Calu3 (cell line): ENCODE measurements at places on chromosomes 6 and 20.
A peak's percentile ranks its signal among the peaks of the same experiment; 100 is the strongest.

- no peak for DNase-seq
Observed at GRCh38 chr6:135329851-135330803, 149.0 kb downstream of the MYB start.

GRCh38 chr6:160129881-160130615, 8.4 kb downstream of the SLC22A1 start:
- no peak for DNase-seq

DNA sequence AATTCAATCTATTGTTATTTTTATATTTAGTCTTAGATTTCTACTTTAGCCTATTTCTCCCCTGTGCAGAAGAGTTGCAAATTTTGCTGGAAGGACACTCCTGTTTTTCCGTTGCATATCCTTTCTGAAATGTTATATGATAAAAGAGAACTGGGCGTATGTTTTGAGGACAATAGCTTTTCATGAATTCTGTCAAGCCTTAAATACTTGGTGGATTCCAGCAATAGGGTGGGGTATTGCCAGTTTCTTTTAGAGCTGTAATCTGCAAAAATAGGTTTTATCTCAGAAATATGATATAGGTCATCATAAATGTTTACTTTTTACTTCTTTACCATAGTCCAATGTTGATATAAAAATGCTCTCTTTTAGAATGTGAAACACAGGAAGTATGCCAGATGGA, 42.0 kb downstream of the VTA1 start:
- no peak for DNase-seq

- DNase-seq: no peak
Observed at GRCh38 chr6:52759085-52759484, 4.2 kb downstream of the GSTA2 start.

DNA sequence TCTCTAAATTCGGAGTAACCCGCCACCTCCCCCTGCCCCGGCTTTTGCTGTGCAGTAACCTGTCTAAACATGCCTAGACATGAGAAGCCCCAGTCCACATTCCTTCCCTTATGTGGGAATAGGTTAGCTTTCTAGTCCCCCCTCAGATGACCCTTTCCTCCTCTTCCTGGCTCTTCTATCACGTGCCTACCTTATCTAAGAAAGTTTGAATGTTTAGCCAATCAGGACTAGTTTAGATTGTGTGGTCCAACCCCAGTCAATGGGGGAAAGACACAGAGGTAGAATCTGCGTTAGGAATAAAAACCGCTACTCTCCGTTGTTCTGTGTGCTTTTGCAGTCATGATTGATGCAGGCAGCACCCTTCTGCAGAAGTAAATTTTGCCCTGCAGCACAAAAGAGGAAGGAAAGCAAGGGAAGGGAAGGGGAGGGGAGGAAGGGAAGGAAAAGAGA, 69.0 kb upstream of the CD93 start:
- DNase-seq: no peak

DNA sequence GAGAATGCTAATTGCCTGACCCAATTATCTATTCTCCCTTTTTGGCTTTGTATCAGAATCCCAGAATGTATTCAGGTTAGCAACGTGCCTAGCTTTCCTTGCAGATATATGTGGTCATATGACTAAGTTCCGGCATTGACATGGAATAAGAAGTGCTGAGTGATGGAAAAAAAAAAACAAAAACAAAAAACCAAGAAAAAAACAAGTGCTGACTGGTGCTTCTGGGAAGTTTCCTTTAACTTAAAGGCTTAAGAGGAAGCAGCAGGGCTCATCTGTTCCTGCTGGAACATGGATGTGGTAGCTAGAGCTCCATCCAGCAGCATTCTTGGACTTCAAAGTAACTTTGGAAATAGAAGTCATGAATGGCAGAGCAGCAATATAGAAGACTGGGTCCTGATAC, 10.4 kb upstream of the RPF2 start:
- DNase-seq: no peak

DNA sequence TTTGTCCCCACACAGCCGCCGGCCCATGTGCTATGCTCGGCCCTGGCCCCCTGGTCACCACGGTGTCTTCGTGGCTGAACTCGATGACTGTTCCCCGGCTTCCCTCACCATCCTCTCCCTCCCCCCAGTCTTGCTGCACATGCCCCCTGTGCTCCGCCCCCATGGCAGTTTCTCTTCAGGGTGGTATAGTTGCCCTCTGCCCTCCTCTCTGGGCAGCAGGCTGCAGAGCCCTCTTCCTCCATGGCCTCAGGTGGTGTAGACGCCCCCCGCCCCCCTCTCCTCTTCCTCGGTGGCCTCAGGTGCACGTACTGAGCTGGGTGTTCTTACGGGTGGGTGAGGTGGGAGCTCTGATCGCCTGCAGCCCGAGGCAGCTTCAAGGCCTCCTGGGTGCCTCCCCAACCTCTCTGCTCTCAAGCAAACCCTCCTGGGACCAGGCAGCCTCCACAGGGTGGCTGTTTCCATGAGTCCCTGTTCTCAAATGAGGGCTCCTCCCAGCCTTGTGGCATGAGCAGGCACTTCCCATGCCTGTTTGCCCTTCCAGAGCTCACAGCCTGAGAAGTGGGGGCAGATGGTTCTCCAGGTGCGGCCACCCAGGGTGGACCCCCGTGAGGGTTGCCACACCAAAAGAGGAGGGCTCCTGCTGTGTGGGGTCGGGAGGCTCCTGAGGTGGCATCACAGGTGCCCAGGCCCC, 24.8 kb downstream of the COL20A1 start:
- no peak for DNase-seq

DNA sequence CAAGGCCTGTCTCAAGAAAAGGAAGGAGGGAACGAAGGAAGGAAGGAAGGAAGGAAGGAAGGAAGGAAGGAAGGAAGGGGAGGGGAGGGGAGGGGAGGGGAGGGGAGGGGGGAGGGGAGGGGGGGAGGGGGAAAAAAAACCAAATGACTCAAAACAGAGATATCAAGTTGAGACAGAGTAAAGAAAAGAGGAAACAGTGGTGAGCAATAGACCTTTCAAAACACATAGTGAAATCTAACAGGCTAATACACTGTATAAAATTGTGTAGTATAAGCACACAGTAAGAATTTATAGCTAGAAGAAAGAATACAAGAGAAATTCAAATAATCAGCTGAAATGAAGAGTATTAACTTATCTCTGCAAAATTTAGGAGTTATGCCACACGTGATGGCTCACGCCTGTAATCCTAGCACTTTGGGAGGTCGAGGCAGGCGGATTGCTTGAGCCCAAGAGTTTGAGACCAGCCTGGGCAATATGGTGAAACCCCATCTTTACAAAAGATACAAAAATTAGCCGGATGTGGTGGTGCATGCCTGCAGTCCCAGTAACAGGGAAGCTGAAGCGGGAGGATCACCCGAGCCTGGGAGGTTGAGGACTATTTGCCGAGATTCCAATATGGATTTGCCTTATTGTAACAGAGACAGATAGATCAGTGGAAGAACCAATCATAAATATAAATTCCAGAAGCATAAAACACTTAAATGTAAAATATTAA, 123.2 kb downstream of the PRND start:
- DNase-seq: no peak

DNA sequence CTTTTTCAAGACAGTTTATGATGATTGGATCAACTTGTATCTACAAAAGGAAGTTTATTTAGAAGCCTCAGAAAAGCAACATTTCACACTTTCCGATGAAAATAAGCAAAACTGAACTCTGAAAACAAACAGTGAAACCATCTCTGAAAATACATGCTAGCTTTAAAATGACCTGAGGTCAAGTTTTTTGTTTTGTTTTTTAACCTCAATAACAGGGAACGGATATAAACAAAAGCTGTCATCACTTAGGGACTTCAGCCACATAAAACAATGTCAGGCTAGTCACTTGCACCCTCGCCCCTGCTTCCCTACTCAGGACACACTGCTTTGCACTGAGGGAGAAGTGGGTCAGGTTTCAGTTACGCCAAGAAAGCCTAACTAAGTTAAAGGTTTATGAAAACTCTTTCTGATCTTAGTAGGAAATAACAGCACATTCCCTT, 11.6 kb downstream of the BACH2 start:
- DNase-seq: no peak

GRCh38 chr6:100388868-100389519, 75.7 kb downstream of the SIM1 start:
- no peak for DNase-seq

DNA sequence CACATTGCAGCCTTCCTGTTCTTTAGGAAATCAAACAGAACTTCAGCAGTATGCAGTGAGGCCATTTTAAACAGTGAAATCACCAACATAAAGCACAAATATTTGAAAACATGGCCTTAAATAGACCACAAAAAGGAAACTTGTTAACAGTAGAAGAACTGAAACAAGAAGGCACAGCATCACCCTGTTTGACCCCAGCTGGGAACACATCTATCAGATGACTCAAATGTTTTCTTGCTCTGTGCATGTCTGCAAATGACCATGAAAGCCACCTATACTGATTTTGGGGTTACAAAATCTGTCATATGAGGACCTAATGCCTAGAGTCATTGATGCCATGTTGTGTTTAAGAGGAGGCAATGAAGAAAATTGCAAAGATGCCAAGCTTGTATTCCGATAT, 123.8 kb upstream of the ADGRF1 start:
- DNase-seq: no peak

- no peak for DNase-seq
Observed at GRCh38 chr6:156647991-156648390, 129.2 kb upstream of the ARID1B start.

GRCh38 chr6:106979435-106979884, 4.9 kb upstream of the CD24 start:
- DNase-seq: peak; percentile 93

GRCh38 chr6:123925350-123925749, 121.7 kb downstream of the NKAIN2 start:
- no peak for DNase-seq

DNA sequence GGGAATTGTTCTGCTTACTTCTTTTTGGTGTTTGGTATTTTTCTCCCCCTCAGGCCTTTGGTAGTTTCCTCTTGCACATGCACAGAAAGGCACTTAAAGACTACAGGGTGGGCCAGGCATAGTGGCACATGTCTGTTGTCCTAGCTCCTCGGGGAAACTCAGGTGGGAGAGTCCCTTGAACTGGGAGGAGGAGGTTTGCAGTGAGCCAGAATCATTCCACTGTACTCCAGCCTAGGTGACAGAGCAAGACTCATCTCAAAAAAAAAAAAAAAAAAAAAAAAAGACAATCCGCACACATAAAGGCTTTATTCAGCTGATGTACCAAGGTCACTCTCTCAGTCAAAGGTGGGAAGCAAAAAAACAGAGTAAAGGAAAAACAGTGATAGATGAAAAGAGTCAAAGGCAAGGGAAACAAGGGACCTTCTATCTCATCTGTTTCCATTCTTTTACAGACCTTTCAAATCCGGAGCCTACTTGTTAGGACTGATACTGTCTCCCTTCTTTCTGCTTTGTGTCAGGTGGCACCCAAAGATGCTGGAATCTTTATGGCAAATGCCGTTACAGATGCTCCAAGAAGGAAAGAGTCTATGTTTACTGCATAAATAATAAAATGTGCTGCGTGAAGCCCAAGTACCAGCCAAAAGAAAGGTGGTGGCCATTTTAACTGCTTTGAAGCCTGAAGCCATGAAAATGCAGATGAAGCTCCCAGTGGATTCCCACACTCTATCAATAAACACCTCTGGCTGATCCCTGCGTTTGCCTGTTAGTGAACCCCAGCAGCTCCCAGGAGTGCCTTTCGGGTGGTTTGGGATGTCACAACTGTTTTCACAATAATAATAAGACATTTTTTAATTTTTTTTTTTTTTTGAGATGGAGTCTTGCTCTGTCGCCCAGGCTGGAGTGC, 9.3 kb downstream of the DEFB123 start:
- DNase-seq: no peak

DNA sequence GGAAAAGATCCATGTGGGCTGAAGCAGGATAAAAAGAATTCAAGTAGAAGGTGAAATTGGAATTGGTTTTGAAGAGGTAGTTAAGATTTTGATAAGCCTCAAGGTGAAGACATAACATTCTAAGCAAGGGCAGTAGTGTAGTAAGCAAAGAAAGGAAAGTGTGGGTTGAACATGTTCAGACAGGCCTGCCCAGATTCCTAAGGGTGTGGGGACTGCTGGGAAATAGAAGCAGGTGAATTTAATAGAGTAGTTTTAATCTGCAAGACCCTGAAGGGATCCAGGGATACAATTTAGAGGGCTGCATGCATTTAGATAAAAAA, 19.1 kb downstream of the TAB2 start:
- DNase-seq: peak; percentile 18

- DNase-seq: no peak
Observed at GRCh38 chr6:134422426-134423231, 104.7 kb upstream of the SGK1 start.

DNA sequence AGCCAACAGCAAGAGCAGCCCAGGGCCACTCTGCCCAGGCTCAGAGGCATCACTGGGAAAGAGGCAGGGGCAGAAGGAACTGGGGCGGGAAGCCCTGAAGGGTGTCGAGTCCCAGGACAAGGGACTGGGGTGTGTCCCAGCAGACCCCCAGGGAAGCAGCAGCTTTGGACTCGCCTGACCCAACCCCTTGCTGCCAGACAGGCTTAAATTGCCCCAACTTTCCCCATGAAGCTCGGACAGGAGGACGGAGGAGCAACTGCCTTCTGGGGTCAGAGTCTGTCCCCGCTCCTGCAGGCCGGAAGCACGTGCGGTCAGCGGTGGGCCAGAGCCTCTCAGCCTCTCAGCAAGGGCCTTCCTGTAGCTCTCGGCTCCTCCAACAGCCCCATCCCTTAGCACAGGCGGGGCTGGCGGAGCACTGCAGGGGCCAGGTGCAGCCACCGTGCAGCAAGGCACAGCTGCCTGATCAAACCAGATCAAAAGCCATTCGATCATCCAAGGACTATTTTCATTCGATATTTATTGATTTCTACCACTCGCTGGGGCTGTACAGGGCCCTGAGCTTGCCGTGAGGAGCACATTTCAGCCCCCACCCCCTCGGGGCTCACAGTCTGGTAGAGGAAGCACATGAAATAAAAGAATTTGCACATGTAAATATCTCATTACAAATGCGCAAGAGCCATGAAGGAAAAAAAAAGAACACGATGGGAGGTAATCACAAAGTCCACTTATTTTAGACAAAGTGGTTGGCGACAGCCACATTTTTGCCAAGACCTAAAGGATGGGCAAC, 31.8 kb upstream of the STX16 start:
- DNase-seq: no peak

DNA sequence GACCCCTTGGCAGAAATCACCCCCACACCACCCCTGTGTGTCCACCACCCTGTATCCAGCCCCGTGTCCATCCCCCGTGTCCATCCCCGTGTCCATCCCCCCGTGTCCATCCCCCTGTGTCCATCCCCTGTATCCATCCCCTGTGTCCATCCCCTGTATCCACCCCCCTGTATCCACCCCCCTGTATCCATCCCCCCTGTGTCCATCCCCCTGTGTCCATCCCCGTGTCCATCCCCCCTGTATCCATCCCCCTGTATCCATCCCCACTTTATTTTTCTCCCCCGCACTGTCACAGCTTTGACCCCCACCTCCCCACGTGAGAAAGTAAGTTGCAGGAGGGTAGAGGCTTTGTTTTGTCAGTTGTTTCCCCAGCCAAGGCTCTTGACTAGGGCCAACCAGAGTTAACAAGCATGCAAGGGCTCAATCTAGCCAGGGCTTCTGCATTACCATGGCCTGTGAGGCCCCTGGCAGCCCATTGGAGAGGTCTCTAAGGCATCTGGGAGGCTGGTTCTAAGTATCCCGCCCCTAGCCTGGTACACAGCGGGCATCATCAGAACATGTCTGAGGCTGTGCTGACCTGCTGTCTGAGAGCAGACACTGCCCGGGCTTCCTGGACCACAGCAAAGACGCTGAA, 18.1 kb upstream of the SIRPA start:
- no peak for DNase-seq

GRCh38 chr6:23097566-23097965, 528.2 kb downstream of the HDGFL1 start:
- no peak for DNase-seq
